Activated T-helper 2 cell treated with anti-CD3 and anti-CD28 coated beads, Interferon-gamma antibody, Interleukin-2, Interleukin-4, amounts not matched to agents 10 μg/mL and 5 μg/mL and 100 μg/mL, durations not matched to agents 14 hours and 24 hours and 36 hours (primary cell): ENCODE measurements at places on chromosomes 7 and 10.

GRCh38 chr7:146606628-146607027 is 490.0 kb downstream of the CNTNAP2 start:
- H3K4me3 ChIP-seq: no peak overlapping the region
- H3K36me3 ChIP-seq: no peaks in the 10 kb centered on the region
- DNase-seq: no peak
- H3K27ac ChIP-seq: no peak overlapping the region
- no peaks in the 10 kb centered on the region for H3K27me3 ChIP-seq

DNA sequence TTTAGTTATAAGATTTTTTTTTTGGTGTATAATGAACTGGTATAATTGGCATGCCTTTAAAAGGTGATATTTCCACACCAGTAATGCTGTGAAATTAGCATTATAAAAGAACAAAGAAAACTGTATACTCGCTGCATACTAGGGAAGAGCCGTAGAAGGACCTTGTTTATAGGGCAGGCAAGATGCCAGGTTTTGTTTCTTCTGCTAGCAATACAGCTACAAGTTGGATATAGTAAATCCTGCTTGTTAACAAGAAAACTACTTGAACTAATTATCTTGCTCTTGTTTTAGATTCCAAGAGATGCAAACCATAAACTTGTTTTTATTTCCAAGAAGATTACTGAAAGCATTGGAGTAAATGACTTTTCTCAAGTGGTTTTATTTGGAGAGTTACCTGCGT is 1.9 kb downstream of the DNAH11 start:
- H3K4me3 ChIP-seq: no peak overlapping the region
- no peak for DNase-seq
- H3K36me3 ChIP-seq: peaks cover 5% of the 10 kb centered on the region

DNA sequence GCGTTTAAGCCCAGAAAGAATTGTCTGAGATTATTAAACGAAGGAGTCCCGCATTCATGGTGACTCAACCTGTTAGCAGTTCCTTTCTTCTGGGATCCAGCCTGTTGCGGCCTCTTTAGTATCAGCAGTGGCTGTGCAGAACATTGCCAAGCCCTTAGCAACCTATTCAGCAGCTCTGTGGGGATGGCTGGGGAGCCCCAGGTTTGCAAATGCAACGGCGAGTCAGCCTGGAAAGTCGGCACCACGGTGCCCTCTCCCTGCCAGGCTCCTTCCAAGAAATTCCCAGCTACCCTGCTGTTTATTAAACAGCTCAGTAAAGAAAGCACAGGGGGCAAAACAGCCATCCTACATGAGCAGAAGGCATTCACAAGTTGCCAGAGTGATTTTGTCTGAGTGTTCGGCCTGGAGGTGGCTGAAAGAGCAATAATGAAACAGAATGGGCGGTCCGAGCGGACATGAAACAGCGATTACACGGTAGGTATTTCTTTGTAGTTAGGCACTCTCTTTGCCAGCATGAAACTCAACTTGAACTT is 198.3 kb downstream of the BAMBI start:
- H3K4me3 ChIP-seq: no peak overlapping the region
- no peaks in the 10 kb centered on the region for H3K4me1 ChIP-seq
- DNase-seq: no peak
- no peak overlapping the region for H3K27ac ChIP-seq

GRCh38 chr10:77441353-77442166 is 196.0 kb downstream of the KCNMA1 start:
- H3K27me3 ChIP-seq: no peaks in the 10 kb centered on the region
- H3K27ac ChIP-seq: no peak overlapping the region
- no peak for DNase-seq

DNA sequence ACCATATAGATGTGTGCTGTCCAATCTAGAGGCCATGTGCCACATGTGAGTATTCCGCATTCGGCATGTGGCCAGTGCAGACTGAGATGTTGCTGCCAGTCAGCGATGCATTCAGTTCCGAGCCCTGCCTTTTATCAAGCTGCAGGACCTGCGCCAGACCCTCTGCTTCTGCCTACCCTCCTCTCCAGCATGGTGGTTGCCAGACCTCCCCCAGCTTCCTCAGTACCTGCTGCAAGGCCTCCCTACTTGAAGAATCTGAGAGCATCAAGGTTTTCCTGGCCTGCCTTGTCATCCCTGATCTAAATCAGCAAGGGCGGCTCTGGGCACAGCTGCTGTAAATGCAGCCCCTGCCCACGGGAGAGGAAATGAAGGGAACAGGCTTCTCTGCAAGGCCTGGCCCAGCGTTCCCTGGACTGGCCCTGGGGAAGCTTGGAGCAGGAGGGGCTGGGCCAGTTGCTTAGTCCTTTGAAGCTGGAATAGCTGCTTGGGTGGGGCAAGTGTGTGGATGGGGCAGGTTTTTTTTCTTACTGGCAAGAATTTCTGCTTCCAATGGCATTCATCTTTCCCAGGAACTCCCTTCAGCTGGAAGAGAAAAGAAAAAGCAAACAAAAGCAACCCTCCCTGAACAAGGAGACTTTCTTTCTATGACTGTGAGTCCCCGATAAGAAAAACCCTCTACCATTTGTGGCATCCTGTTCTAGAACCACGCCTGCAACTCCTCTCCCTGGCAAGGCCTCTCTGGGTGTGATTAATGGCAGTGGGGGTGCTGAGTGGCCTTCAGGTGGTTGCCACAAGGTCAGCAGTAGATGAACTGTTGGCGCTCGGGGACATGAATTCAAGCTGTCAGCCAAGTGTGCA is 93.0 kb downstream of the NHLRC2 start:
- no peaks in the 10 kb centered on the region for H3K36me3 ChIP-seq
- no peak overlapping the region for H3K27ac ChIP-seq
- H3K4me3 ChIP-seq: no peak overlapping the region
- peaks cover 28% of the 10 kb centered on the region for H3K27me3 ChIP-seq

- H3K4me1 ChIP-seq: no peaks in the 10 kb centered on the region
- no peak overlapping the region for H3K4me3 ChIP-seq
- peaks cover 59% of the 10 kb centered on the region for H3K36me3 ChIP-seq
- no peaks in the 10 kb centered on the region for H3K27me3 ChIP-seq
- H3K27ac ChIP-seq: peak overlapping the region; percentile 33
Measured at GRCh38 chr7:44060091-44060947, 5.0 kb downstream of the PGAM2 start.

- peak overlapping the region; percentile 74 for H3K27ac ChIP-seq
- DNase-seq: no peak
- H3K4me1 ChIP-seq: peaks cover 61% of the 10 kb centered on the region
- H3K36me3 ChIP-seq: peaks cover 48% of the 10 kb centered on the region
Measured at GRCh38 chr7:87213811-87214210, 5.7 kb downstream of the TMEM243 start.

- peaks cover 35% of the 10 kb centered on the region for H3K27me3 ChIP-seq
- H3K4me3 ChIP-seq: no peak overlapping the region
- H3K36me3 ChIP-seq: no peaks in the 10 kb centered on the region
- no peaks in the 10 kb centered on the region for H3K4me1 ChIP-seq
- H3K27ac ChIP-seq: no peak overlapping the region
Measured at GRCh38 chr10:71388583-71389310, 8.0 kb upstream of the CDH23 start.

DNA sequence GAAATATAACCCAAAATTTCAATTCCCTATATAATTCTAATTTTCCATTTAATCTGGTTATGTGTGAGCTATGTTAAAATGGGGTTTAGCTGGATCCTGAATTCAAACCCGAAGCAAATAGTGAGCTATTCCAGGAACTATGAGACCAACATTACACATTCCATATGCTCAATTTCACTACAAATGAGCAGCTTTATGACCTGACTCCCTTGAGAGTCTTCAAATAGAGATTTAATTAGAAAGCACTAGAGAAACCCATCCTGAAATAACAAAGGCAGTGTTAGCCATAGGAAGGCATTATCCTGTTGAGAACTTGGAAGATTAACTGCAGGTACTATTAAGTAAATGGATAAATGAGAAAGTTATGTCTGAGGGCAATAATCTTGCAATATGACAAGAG is 890.0 kb downstream of the GRM8 start:
- H3K4me3 ChIP-seq: no peak overlapping the region
- no peaks in the 10 kb centered on the region for H3K36me3 ChIP-seq
- no peak overlapping the region for H3K27ac ChIP-seq

DNA sequence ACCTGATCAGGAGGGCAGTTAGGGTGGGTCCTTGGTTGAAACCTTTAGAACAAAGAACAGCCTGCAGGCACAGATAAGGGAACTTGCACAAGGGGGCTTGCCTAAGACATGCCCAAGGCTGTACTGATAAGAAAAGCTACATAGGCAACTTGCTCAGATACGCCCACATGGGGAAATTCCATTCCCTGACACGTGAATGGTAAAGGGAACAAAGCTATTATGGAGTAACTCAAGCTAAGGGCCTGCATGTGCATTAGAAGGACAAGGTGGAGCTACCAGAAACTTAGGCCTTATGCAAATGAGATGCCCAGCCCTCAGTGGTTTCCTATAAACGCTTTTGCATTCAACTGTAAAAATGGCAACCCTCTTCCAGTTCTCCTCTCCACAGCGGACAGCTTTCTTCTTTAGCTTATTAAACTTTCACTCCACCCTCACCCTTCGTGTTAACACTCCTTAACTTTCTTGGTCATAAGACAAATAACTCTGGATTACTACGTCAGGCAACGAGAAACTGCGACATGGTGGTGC is 1192.1 kb upstream of the CELF2 start:
- no peaks in the 10 kb centered on the region for H3K4me1 ChIP-seq
- no peaks in the 10 kb centered on the region for H3K36me3 ChIP-seq
- no peak overlapping the region for H3K27ac ChIP-seq
- no peaks in the 10 kb centered on the region for H3K27me3 ChIP-seq
- DNase-seq: no peak

DNA sequence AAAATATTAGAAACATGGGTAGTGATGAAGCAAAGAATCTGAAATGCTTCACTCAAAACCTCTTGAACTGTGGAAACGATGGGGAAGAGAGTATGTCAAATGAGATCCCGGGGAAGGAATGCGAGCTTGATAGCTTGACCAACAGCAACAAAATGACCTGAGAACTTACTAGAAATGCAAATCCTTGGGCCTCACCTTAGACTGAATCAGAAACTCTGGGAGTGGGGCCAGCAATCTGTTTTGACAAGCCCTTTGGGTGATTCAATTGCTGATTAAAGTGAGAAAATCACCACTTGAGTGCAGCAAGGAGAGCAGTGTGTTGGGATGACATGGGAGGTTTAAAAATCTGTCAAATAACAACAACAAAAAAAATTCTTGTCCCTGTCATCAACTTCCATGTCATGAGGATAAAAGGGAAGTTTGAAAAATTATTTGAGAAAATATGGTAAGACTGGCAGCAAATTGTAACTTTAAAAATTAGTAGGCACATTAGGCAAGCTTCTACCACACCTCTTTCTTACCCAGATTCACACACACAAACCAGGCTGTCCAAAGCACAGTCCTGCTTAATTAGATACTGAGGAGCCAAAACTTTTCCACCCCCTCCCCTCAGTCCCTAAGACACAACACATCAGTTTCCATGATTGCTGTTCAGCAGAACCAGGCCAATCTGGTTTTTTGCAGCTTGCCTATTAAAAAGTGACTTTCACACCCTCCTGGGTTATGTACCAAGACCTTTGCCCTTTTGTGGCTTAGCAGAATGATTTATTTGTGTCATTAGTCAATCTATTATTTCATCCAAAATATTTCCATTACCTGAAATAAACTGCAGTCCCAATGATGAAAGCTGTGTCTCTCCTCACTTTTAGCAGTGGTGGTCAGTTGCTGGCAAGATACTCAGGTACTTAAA is 15.6 kb downstream of the CALCR start:
- no peaks in the 10 kb centered on the region for H3K4me1 ChIP-seq
- no peak for DNase-seq

- no peaks in the 10 kb centered on the region for H3K27me3 ChIP-seq
- no peaks in the 10 kb centered on the region for H3K36me3 ChIP-seq
- H3K27ac ChIP-seq: no peak overlapping the region
- no peak for DNase-seq
- no peaks in the 10 kb centered on the region for H3K4me1 ChIP-seq
Measured at GRCh38 chr10:52256832-52257691, 57.0 kb upstream of the DKK1 start.

DNA sequence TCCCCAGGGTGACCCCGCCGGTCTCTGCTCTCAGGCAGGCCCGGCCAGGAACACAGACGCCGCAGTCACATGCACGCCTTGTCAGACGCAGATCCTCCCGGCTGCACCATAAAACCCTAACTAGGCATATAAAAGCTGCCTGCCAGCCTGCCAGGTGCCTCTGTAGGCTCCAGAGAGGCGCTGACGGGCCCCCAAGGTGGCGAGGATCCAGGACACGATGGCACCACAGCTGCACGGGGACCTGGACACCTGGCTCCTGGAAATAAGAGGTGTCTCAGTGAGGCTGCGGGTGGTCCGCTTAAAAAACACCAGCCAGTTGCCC is 21.9 kb upstream of the GDF10 start:
- no peaks in the 10 kb centered on the region for H3K27me3 ChIP-seq
- H3K36me3 ChIP-seq: no peaks in the 10 kb centered on the region
- peaks cover 18% of the 10 kb centered on the region for H3K4me1 ChIP-seq

DNA sequence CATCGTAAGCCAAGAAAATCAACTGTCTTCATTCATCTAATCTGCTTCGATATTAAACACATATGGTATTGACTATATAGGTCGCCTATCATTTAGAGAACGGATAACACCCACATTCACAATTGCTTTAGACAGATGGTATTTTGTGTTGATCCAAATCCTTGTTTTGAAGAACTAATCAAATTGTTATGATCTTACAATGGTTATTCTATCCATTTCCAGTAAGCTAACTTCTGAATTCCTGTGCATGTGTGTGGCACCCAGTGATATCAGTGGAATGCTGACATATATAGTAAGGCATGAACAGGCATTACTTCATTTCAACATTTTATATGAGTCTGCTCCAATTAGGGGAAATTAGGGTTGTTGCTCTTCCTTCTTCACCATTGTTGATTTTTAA is 98.8 kb downstream of the SEMA3E start:
- no peaks in the 10 kb centered on the region for H3K27me3 ChIP-seq
- no peak overlapping the region for H3K27ac ChIP-seq
- DNase-seq: no peak
- no peaks in the 10 kb centered on the region for H3K4me1 ChIP-seq
- no peaks in the 10 kb centered on the region for H3K36me3 ChIP-seq

- no peaks in the 10 kb centered on the region for H3K36me3 ChIP-seq
- H3K4me3 ChIP-seq: no peak overlapping the region
- DNase-seq: no peak
- H3K27ac ChIP-seq: no peak overlapping the region
Measured at GRCh38 chr7:114554781-114555537, 140.3 kb downstream of the FOXP2 start.

DNA sequence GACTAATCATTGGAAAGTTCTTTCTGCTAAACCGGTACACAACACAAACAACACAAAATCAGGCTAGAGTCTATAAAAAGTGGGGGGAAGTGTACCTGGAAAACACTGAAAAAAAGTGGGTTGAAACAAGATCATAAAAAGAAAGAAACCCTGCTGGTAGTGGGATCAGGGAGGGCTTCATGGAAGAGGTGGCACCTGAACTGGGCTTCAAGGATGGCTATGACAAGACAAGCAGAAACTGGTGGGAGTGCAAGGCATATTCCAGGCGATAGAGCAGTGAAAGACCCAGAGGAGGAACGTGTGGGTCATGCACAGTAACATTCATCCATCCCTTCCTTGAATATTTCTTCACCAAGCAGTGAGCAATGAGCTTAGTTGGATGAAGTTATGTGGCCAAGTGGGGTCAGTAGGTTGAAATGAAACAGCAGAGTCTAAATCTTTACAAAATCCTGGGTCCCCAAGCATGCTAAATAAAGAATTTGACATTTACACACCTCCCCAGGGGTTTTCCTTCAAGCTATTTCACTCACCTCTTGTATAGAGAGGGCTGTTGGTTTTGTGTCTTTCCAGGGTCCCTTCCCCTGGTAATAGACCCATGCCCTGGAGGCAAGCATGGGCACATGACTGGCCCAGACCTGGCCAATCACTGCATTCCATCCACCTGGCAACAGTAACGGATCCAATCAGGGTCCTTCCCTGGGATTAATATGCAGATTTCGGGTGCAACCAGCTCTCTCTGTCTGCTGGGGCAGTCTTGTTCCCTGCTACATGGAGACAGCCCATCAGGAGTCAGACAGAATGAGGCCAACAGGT is 38.2 kb downstream of the SPOCK2 start:
- peaks cover 20% of the 10 kb centered on the region for H3K4me1 ChIP-seq
- H3K27ac ChIP-seq: no peak overlapping the region
- no peak overlapping the region for H3K4me3 ChIP-seq
